Hypothalamus (tissue), 51 donors: ENCODE measurements at places on chromosomes 6 and 20.

DNA sequence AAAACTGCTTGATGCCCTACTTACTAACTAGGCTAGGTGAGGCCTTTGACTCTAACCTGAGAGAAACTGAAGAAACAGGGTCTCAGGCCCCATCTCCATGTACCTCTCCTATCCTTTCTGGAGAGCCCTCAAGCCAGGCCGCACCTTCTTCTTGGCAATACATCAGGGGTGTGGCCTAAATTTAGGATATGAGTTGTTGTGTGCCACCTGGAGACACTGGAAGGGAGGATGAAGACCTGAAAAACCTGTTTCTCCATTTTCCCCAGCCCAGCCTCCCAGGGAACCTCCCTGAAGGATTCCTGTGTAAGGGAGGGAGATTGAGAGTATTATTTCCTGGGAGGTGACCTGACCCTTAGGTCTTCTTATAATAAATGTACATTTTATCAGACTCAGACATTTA, 3.1 kb downstream of the LY6G6D start:
- DNase-seq: no peak

DNA sequence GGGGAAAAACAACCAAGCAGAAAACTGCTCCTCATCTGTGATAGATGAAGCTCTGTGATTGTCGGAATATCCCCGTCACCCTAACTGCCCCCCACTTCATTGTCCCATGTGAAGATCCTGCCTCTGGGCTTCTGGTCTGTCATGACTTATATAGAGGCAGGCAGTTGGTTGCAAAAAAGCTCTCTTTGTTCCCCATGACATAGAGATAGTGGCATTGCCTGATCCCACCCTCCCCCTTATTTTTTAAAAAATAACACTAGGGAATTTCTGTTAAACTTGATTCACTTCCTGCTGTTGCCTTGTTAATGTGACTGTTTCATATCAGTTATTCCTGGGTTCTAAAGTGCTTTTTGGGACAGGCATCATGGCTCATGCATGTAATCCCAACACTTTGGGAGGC, 203.1 kb downstream of the JARID2 start:
- DNase-seq: no peak

GRCh38 chr6:31356216-31356945, 598 bp downstream of the HLA-B start:
- DNase-seq: no peak

DNA sequence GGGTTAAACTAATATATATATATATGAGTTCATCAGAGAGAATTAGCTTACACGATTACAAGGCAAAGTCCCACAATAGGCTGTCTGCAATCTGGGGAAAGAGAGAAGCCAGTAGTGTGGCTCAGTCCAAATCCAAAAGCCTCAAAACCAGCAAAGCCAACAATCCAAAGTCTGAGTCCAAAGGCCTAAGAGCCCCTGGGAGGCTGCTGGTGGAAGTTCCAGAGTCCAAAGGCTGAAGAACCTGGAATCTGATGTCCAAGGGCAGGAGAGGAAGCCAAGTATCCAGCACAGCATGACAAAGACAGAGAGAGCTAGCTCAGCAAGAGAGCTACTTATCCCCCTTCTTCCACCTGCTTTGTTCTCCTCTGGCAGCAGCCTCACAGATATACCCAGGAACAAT, 274.7 kb upstream of the ID4 start:
- no peak for DNase-seq

DNA sequence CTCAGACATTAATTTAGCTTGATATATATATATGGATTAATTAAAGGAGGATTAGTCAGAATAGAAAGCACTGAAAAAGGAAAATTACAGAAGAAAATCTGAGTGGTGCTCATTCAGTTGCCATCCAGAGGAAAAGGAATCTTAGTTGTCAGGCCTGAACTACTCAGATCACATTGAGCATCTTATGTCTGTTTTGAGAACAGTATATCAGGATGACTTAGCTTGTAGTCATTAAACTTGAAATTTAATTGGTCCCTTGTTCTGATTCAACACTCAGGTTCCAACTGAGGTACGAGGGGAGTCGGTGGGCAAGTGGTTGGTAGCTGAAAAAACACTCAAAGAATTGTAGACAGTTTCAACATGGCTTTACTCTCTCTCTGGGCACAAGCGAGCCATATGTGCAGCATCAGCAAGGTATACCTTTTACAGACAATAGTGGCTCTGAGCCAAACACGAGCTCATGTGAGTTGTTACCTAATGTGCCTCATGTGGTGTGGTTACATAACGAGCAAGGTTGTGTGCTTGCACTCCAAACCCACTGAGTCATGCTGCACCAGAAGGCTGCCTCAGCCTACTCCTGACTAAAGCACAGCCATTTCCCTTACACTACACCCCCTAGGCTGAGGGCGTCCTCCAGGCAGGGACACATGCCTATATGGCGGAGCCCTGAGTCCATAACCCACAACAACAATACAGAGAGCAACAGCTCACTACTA, 73.0 kb upstream of the HMGN3 start:
- DNase-seq: no peak

GRCh38 chr20:50389808-50390684, 120.1 kb upstream of the PTPN1 start:
- no peak for DNase-seq

DNA sequence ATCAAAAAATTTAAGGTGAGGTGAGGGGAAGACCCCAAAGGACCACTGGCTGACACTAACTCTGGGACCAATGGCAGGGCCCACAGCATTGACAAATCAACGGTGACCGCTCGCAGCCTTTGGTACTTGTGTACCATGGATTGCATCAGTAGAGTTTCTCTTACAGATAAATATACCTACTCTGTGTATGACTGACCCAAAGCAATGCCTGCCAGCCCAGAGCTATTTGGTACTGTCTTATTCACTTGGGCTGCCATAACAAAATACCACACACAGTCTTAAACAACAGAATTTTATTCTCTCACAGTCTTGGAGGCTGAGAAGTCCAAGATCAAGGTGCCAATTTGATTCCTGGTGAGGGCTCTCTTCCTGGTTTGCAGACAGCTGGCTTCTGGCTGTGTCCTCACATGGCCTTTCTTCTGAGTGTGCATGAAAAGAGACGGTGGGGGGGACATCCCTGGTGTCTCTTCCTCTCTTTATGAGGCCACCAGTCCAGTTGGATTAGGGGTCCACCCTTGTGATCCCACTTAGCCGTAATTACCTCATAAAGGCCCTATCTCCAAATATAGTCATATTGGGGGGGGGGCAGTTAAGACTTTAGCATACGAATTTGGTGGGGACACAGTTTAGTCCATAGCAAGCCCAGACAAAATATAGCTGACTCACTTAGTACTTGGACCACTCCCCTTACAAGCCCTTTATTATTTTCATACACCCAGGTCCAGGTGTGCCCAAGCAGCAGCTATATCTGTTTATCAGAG, 336.3 kb downstream of the CD83 start:
- no peak for DNase-seq

- DNase-seq: no peak
These were observed at the start of gene SGK1 for GRCh38 chr6:134317471-134318131. Gene SGK1 (minus strand): TSS chr6:134318112. CDS start chr6:134317460, 652 bp downstream.

GRCh38 chr6:150252714-150253444, 110.0 kb downstream of the PPP1R14C start:
- DNase-seq: no peak
